ENCODE measurements at places on chromosomes 1 and 21.

DNA sequence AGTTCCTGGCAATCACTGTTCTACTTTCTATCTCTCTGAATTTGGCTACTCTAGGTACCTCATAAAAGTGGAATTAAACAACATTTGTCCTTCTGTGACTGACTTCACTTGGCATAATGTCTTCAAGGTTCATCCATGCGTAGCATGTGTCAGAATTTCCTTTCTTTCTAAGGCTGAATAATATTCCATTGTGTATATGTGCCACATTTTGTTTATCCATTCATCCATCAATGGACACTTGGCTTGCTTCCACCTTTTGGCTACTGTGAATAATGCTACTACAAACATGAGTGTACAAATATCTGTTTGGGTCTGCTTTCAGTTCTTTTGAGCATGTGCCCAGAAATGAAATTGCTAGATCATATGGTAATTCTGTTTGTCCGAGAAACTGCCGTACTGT lies 14.7 kb downstream of the CACHD1 start:
- DNase-seq = no peak

GRCh38 chr1:229769006-229769405 lies 143.0 kb downstream of the URB2 start:
- no peak for DNase-seq

DNA sequence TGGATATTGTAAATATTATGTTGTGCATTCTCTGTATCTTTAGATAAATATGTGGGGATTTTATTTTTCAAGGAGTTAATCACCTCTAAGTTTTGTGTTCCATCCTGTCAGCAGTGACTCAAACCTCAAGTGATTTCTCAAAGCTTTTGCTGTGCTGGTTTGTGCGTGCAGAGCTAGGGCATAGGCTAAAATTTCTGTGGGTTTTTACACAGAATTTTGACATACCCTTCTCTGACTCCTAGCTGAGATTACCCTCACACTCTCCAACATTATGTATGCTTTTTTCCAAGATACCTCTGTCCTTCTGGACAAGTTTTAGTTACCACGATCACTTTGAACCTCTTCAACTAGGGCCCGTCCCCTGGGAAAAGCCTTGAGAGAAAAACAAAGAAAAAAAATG lies 384.9 kb downstream of the NCAM2 start:
- DNase-seq = no peak

DNA sequence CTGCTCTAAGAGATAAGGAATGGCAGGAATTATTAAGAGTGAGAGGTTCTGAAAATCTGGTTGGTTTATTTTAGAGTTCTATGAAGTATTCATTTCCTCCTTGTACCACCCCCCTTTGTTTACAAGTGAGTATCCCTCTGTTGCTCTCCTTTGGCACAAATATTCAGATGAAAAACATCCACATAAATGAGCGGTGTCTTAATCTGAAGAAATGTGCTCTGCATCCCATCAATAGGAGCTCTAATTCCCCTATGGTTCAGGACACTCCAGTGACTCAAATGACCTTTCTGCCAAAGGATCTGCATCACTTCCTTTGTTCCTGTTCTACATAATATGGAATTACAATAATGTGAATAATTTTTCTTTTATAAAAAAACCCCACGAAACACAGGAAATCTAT lies 16.6 kb downstream of the DDAH1 start:
- no peak for DNase-seq

DNA sequence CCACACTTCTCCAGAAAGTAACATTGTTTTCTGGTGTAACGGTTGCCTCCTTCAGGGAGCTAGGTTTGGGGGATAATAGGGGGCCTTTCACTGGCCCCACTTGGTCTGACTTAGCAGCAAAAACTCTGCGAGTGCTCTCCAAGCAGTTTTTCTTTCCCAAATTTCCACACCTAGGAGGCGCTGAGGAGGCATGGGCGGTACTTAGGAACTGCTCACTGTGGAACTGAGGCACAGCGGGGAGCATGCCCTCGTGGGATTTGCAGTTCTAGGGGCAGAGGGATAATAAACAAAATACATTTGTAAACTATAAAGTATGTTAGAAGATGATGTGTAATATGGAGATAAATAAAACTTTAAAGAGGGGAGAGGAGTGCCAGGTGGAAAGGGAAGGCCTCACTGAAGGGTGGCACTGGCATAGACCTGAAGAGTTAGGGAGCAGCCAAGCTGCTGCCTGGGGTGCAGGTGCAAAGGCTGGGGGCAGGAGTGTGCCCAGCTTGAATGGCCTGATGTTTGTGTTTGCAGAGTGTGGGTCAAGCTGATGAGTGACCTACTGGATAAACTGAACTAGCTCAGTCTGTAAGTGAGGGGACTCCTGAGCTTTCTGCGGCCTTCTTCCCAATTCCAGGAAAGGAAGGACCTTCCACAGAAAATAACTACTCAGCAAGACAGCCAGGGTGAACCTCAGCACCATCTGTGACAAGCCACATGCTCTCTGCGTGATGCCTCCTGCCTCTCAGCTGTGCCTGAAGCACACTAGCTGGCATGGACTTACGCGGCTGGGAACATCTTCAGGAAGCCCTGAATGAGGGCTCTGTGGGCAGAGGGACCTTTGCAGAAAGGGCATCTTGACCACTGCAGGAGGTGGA lies 1.9 kb downstream of the EPHX1 start:
- DNase-seq = no peak

DNA sequence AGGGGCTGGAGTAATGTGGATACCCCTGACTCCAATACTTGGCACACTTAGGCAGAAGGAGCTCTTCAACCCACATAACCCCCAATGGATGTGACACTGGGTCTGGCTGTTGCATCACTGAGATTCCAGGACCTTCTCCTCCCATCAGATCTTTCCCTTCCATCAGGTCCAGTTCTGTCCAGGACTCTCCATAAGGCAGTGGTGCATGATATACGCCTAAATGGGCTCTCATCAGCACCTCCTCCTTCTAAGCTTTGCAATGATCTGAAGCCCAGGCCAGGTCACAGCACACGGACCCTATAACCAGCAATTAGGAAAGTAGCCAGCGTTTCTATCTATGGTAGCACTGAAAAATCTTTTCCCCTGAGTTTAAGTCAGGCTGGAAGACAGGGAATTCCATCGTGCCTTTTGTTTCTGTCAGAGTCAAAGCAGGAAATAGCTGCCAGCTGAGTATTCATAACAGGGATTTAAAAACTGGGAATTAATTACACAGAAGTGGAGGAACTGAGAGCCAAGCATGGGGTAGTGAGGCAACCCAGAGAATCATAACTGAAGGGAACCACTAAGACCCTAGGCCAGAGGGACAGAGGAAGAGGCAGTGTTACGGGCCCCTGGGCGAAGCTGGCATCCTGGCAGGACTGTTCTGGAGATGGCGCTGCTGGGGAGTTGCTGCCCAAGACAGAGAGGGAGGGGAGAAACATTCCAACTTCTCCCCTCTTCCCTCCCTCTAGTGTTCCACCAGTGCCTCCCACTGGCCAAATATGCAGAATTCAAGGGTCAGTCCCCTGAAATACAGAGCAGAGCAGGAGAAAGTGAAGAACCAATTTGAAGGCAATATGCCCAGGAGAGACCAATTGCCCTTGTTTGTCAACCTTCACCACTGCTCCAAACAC lies 37.5 kb upstream of the HOOK1 start:
- no peak for DNase-seq

- no peak for DNase-seq
Measured at GRCh38 chr21:22993822-22994574, 1995.8 kb downstream of the NCAM2 start.

DNA sequence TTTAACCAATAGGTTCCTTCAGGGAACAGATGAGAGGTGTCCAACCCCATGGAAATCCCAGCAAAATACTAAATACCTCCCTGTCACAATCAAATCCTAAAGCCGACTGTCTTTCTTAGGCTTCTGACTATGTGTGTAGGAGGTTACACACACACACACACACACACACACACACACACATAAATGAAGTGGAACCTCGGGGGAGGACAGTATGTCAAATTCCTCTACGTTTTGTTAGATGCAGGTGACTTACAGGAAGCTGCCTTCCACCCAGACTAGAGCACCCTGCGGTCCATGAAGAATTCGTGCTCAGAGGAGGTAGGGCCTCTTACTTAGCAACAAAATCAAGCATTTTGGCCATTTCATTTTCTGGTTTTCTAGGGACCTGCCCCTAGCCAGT lies 16.4 kb downstream of the RSPH1 start:
- DNase-seq = no peak

- no peak for DNase-seq
Measured at GRCh38 chr1:218851586-218851985, 322.1 kb upstream of the LYPLAL1 start.

- no peak for DNase-seq
Measured at GRCh38 chr1:111598544-111598943, 21.0 kb upstream of the RAP1A start.

DNA sequence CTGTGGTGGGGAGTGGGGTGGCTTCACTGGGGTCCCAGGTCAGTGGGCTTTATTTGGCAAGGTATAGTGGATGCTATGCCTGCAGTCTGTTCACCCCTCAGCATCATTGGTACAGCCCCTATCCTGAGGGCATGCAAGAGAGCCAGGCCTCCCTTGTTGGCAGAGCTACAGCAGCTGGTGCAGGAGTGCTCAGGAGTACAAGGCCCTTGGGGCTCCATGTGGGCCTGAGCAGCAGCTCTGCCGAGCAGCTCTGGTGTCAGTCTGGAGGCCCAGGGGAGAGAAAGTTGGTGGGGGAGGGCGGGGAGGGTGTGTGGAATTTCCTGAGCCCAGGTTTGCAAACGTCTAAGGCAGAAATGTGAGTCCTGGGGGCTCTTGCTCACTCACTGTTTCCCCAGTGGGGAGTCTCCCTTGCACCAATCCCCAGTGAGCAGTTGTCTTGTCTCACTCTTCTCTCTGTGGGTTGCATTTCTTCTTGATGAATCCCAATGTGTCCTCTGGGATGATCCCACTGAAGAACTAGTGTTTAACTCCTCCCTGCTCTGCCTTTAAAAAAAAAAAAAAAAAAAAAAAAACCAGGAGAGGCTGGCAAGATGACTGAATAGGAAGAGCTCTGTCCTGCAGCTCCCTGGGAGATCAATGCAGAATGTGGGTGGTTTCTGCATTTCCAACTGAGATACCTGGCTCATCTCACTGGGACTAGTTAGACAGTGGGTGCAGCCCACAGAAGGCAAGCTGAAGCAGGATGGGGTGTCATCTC lies 39.5 kb upstream of the CYP4X1 start:
- DNase-seq = no peak

DNA sequence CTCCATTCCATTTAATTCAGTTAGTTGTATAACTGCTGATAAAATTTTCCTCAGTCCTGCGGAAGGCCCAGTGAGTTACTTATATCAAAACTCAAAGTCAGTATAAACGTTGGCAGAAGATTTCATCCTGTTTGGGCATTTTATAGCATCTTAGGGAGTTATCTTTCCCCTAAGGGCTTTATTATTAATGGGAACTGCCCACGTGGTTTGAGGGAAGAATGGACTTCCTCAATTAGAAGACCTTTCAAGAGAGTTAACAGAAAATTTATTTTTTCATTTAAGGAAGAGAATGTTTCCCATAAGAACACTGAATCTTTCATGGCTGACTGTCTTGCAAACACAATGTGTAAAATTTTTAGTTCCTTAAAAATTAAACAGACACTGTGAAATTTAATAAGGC lies 400.1 kb downstream of the NEGR1 start:
- no peak for DNase-seq

GRCh38 chr1:39694026-39694425 lies 2.8 kb upstream of the HPCAL4 start:
- DNase-seq = no peak

DNA sequence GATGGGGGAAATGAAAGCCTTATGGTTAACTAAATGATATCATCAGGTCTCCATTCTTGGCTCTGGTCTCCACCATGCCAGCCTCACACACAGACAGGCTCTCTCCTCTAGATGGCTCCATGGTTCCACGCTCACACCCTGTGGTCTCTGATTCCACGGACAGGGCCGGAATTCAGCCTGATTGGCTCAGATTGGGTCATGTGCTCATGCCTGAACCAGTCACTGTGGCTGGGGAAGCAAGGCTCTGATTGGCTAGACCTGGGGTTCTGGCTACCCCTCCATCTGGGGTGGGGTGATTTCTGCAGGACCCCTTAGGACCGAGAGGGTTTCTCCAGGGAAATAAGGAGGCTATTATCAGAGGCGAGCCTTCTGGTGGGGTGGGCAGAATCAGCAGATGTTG lies 277.0 kb downstream of the PTPRU start:
- DNase-seq = no peak

GRCh38 chr1:160068225-160068624 lies 1.7 kb downstream of the KCNJ10 start:
- DNase-seq = no peak

GRCh38 chr1:80154176-80154575 lies 1147.6 kb upstream of the ADGRL4 start:
- DNase-seq = no peak

Measured in activated CD8-positive, alpha-beta memory T cell treated with anti-CD3 and anti-CD28 coated beads for 1 hour (primary cell).